ENCODE measurements at places on chromosomes 5 and 9.

DNA sequence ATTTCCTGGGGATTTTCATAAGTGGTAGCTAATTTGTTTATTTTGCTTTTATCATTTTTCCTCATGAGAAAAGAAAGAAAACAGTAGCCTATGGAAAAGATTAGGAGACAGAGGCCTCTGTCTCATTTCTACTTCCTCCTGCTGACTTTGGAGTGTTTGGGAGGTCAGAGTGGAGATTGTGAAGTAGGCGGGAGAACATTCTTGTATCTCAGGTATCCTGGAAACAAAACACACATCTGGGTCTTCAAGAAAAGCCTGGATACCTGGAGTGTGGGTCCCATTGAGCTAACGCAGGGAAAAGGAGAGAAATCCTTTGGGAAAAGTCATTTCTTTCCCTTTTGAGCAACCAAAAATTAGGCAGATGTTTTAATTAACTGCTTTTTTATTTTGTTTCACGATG is 161.5 kb upstream of the DMAC1 start:
- DNase-seq, result no peak

GRCh38 chr5:179613460-179614071 is 9.9 kb downstream of the HNRNPH1 start:
- DNase-seq, result no peak

DNA sequence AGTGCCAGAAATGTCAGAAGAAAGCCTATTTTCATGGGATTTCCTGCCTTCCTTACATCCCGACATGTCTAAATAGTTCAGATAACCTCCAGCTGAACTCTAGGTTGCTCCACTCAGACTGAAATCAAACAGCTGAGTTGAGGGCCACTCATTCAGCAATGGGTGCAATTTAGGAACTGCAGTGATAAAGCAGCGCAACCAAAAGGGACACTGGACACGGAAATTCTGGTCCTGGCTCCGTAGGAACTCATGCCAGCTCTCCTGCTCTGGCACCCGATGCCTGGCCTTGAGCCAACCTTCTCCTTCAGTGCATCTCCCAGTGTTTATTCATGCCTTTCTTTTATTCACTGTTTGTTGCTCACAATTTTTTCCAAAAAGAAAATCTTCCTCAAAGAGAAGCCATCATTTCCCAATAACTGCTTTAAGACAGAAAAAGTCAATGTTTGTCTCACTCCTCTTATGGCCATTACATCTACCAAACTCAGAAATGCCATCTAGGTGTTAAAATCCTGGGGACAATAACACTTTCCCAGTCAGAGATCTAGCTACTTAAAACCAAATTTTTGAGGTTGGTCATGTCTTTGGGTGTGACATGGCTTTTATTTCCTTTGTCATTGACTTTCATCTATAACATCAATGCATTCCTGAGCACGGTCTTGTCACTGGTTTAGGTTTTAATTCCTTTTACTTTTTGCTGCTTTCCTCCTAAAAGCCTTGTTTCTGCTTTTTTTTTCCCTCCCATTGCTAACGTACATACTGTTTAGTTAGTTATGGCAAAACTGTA is 126.9 kb downstream of the PDE4D start:
- no peak for DNase-seq

DNA sequence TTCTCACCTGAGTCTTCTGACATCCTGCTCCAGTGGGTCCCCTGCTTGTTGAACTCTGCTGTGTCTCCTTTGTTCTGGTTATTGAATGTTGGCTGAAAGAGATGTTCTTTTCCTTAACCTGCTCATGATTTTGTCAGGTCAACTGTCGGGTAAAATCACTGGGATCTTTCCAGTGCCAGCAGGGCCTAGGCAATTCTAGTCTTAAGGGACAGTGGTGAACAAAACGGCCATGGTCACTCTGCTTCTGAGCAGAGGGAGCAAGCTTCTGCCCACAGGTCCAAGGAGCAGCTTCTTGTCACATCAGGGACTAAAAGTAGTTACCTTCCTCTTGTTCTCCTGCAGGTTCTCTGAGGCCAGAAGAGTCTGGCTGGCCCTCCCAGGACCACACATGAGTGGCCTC is 65.6 kb downstream of the SEC61B start:
- DNase-seq, result no peak

GRCh38 chr5:123718238-123718637 is 206.3 kb downstream of the CSNK1G3 start:
- DNase-seq, result no peak

GRCh38 chr9:79279356-79279755 is 292.4 kb upstream of the TLE4 start:
- DNase-seq, result no peak

DNA sequence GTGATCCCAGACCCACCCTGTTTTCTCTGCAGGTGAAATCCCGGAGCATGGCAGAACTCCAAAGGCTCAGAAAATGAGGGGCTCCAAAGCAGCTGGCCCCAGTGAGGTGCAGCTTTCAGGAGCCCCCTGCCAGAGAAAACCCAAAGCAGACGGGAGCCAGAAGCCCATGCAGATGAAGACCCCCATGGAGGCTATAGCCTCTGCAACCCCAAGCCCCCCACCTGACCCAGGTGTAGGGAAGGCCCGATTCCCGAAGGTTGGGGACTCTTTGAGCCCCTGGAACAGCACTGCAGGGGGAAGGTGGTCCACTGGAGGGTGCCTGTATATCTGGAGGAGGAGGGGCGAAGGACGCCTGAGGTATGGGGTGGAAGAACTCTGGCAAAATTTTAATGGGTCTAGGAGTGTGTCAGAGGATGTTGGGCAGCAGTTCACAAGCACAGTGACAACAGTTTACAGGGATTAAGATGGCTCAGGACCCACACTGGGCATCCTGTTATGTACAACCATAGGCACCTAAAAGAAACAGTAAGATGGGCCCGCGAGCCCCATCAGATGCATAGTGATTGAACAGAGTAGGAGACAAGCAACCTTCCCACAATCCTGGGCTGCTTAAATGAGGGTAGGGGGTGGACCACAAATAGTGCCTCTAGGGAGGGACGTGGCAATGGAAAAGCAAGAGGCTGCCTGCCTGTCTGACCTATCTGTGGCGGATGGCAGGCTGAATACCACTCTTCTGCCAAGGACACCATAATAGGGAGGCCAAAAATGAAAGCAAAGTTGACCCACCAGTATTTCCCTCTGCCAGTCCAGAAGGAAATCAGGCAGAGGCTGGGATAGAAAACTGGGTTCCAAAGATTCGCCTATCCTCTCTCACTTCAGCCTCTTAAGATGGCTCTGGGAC is 16.4 kb upstream of the ANXA6 start:
- no peak for DNase-seq

DNA sequence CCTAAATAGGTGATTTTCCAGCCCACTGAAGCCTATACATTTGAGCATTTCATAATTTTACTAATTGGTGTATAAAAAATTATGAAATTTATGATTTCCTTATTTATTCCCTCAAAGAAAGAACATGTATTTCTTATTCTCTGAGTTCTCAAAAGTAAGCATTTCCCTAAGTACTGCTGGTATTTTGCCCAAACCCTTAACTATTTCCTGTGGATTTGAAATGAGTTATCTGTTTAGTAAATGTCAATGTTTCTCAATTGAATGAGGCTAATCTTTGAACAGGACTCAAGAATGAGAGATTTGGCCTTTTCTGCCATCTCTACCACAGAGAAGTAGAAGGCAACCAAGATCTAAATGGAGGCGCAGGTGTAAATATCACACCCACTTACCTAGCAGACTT is 751.7 kb downstream of the TLE1 start:
- no peak for DNase-seq

Measured in NCI-H187 (cell line).